Stimulated activated CD4-positive, alpha-beta T cell treated with anti-CD3 and anti-CD28 coated beads, Interleukin-4, amount 100 ng/mL, for 48 hours (primary cell): ENCODE measurements at places on chromosomes 13 and 19.
A peak's percentile ranks its signal among the peaks of the same experiment; 100 is the strongest.

- DNase-seq = no peak
Observed at GRCh38 chr19:36183245-36183628, 31.0 kb upstream of the COX7A1 start.

DNA sequence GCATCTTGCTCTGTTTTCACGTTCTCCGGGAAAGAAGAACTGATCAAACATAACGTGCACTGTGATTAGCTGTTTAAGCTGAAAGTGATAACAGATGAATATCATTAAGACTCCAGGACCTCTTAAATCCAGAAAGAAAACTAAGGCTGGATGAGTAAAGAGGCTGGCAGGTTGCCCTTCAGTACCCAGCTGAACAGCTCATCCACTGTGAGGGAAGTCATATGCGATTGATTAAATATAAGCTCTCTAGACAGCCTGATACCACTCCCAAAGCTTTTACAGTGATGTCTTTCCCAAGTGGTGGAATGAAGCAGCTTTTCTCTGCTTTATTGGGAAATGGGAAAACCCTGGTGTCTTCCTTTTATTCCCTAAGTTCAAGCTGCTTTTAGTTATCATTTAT is 116.9 kb downstream of the EFNB2 start:
- no peak for DNase-seq

DNA sequence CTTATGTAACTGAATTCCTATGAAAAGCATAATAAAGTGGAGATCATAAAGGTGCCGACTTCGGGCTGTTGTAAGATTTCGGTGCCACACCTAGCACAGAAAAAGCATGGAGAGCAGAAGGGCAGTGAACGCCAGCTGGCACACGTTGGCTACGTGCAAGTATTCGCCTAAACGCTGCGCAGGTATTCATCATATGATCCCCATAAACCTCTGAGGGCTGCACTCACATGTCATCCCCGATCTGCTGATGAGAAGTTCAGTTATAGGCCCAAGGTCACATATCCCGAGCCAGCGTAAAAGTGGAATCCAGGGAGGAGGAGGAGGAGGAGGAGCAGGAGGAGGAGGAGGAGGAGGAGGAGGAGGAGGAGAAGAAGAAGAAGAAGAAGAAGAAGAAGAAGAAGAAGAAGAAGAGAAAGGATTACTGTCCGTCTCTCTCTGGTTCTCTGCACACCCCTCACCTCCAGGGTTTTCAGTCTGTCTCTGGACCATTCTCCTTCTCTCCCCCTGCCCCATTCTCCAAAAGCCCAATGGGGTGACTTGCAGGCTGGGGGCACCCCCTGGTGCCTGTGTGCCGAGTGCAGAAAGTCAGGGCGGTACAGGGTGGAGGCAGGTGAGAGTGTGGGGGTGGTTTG is 18.6 kb upstream of the CYP2S1 start:
- DNase-seq = no peak

DNA sequence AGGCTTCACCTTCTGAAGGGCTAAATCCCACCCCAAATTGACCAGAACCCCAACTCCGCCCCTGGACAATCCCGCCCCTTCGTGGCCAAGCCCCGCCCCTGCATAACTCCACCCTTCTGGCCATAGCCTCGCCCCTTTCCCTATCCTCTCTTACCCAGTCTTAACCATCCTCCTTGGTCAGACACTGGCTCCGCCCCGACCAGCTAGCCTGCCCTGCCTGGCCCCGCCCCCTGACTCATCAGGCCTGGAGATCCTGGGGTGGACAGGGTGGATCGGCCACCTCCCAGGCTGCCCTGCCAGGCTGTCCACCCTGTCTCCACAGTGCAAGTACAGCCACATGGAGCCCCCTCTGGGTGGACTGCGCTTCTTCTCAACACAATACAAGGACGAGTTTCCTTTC is 8.0 kb upstream of the ZNF358 start:
- peak; percentile 15 for DNase-seq

GRCh38 chr13:113793718-113794085 is 34.7 kb downstream of the TMEM255B start:
- no peak for DNase-seq

GRCh38 chr13:23707674-23708073 is 137.5 kb downstream of the TNFRSF19 start:
- DNase-seq = no peak

DNA sequence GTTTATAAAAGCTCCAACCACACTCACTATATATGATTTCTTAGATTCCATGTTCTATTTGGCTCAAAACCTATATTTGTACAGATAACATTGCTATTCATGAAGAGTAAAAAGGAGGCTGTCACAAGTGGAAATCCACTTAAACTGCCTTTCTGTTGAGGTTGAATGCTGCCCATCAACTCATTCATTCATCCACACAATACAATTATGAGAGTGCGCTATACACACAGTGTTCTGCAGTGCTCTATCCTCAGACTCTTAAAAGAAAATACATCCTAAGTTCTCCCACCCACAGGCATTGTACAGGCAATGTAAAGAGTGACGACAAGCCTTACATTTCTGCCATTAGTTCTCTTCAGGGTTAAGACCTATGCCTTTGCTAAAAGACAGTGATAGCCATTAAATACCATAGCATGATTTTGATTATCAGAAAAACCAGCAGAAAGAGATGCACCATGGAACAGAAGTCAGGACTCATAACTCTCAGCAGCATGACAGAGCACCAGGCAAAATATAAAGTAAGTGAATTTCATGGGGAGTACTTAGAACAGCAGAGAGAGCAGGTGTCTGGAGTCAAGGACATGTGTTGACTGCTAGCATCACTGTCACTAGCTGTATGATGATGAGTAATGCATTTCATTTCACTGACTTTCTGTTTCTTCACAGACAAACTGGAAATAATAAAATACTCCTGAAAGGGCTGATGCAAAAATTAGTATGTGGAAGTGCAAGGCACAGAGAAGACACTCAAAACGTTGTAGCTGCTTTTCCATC is 218.0 kb downstream of the RBM26 start:
- no peak for DNase-seq

GRCh38 chr13:21055511-21056045 is 5.8 kb downstream of the LATS2 start:
- no peak for DNase-seq
